ENCODE measurements at places on chromosomes 16 and 17.

- peak; percentile 91 for DNase-seq
Observed at GRCh38 chr17:73278465-73279453, 17.1 kb upstream of the CPSF4L start.

GRCh38 chr17:78360371-78361224 lies 721 bp upstream of the SOCS3 start:
- peak; percentile 61 for DNase-seq

DNA sequence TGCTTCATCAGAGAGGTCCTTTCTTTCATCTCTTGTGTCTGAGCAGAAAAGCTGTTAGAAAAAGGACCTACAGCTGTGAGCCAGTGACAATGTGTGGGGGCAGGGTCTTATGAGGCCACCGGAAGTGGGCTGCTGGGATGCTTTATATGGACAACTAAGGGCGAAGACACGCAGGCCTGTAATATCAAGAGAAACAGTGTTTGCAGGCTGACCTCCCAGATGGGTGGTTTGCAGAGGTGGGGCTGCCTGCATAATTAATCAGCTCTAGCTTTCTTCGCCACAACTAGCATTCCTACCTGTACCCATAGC lies 30.4 kb upstream of the SALL1 start:
- no peak for DNase-seq

DNA sequence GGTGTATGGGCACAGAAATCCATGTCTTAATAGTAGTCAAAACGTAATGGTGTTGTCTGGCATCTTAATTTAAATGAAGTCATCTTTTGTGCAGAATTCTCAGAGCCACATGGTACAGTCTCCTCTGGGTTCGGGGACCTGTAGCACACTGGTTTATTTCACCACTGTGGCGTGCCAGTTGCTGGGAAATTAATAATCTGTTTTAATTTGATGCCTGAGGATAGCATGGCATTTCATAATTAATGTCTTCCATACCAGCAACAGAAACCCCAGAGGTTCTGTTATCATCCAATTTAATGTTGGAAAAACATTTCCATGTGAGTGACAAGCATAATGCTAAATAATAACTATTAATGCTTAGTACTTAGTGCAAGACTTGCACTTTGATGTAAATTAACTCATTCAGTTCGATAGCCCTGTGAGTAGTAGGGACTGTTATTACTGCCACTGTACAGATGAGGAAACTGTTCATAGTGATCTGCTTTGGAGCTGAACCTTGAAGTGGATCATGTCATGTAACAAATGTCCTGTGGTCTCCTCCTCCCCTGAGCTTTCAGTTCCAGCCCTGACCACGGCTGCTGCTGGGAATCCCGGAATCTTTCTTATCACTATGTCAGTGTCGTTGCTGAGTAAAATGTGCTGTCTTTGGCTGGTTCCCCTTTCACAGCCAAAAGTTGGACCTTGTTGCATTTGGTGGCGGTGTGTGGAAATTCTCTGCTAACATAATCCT lies 51.2 kb downstream of the SNX29 start:
- no peak for DNase-seq

DNA sequence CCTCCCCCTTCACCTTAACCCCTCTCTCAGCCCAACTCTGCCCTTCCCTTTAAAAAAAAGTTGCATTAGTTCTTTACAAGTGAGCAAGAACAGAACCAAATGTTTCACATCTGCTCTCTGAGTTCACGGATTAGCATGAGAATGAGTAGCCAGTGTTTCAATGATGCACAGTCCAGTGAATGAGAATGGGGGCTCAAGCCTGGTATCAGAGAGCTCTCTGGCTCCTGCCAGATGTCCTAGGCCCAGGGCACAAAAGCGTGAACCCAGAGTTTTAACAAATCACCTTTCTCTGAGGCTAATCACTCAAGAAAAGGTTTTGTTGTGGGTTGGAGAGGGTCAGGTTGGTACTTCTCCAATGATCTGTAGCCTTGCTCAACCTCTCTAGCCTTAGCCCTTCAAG lies 41.5 kb upstream of the HS3ST3A1 start:
- no peak for DNase-seq

All from NCI-H1694 treated with DMSO at 0.1 percent for 48 hours (cell line).